ENCODE measurements at places on chromosomes 6 and 20.
A peak's percentile ranks its signal among the peaks of the same experiment; 100 is the strongest.

DNA sequence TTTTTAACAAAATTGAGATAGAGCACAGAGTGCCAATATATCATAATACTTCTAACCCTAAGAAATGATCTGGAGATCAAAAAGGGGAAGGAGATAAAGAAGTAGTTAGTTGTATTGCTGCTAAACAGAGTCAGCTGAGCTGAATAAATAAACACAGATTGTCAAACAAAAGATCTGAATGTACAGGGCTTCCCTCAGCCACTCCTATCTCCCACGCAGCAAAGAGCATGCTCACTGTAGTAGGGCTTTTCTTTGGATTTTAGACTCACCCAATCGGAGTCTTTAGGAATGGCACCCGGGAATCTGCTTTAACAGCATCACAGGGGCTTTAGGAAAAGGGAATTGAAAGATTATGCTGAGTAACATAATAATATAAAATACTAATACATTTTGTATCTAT is 222.2 kb upstream of the STXBP5 start:
- no peak for DNase-seq

DNA sequence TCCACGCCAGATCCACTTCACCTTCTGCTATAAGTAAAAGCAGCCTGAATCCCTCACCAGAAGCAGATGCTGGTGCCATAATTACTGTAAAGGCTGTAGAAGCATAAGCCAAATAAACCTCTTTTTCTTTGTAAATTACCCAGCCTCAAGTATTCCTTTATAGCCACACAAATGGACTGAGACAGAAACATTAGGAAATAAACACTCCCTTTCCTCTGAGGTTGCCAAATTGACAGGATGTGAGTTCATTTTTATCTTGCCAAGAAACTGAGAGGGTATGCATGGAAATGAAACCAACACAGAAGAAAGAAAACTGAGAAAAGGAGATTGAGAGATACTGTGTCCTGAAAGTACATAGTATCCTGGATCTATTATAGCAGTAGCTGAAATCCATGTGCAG is 481.2 kb downstream of the HAO1 start:
- DNase-seq: peak; percentile 85

DNA sequence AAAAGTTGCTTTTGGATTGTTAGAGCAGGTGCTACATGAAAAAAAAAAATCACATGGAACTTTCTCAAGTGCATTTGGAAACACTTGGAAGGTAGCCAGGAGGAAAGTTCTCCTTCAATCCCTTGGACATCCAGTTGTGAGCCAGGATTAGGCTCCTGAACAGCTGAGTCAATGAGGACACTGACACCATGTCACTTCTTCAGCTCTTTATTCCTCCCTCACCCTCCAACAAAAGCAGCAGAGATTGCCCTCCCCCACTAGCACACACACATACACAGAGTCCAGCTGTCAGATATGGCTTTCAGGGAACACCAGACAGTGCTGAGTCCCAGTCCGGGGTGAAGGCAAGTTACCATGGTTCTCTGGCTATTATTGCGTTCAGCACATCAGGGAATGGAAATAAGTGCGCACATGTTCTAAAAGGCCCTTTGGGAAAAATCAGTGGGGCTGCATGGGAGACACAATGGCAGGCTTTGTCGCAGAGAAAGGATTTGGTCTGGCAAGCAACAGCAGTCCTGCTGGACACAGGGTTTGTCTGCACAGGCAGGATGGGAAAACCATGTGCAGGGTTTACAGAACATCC is 124.7 kb upstream of the MARCKS start:
- DNase-seq: peak; percentile 78

DNA sequence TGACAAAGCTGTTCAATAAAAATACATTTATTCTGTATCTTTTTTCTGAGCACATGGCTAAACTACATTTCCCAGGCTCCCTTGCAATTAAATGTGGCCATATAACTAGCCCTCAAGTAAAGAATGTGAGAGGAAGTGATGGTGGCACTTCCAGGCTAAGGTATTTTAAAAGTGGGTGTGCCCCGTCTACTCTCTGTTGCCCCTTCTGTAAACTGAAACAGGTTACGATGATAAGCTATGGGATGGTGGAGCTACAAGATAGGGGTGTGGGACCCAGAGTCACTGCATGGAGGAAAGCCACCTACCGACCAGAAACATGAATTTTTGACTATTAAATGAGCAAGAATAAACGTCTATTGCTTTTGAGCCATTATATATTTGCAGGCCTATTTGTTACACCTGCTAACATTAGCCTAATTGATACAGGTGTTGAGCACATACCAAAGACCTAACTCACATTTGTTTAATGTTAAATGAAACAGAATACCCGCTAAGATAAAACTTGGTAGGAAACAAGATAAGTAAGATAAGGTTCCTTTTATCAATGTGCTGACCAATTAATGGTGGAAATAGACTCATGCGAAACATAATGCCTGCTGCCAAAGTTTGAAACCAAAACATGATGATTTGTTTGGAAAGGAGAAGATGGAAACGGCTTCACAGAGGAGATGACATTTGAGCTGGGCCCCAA is 3.1 kb downstream of the FYN start:
- no peak for DNase-seq

- DNase-seq: no peak
Observed at GRCh38 chr6:141969201-141969600, 163.5 kb upstream of the GJE1 start.

GRCh38 chr6:22146931-22147701 is 149.7 kb downstream of the PRL start:
- peak; percentile 8 for DNase-seq
